ENCODE measurements at places on chromosomes 4 and X.

DNA sequence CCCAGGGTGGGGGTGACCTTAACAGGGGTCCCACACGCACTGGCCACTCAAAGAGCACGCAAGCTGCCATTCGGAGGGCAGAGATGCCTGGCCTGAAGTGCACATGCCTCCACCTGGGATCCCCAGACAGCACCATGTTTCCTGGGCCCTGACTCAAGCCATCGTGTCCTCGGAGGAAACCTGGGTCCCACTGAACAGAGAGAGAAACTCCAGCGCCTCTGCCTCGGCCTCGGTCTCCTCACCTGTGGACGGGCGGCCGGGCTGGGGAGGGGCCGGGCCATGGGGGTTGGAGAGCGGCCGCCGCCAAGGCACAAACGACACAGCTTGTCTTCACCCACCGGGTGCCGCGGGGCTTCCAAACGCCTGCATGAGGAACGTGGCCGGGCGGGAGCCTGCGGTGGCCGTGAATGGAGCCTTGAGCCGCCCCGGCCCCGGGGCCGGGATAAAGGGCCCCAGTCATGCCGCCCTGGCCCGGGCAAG, 30.0 kb upstream of the FGFR3 start:
- no peak for DNase-seq

- DNase-seq = no peak
These were observed 182.9 kb downstream of the C4orf33 start for GRCh38 chr4:129278868-129279267.

DNA sequence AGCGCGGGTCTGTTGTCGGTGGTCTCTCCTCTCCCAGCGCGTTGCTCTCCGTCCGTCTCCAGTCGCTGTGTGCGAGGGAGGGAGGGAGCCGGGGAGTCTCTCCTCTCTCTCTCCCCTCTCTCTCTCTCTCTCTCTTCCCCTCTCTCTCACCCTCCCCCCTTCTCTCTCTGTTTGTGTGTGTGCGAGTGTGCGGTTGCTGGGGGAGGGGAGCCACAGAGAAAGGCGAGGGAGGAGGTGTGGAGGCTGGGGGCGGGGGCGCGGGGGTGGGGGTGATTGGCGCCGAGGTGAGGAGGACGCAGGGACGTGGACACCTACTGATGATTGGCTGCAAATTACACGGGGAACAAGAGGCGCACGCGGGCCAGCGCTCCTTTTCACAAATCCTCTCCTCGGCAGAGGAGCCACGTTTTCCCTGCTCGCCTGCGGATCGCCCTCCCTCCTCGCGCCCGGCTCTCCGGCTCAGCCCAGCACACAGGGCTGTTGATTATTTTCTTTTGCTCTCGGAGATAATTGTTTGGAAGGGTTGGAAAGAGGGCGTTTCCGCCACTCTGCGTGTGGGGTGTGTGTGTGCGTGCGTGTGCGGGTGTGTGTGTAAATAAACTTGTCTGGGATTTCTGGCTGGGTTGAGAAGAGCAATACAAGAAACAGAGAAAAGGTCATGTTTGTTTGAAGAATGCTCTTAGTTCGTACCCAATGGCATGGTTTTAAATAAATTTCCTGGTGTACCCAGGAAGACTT, at the start of gene CXXC4:
TSS of gene CXXC4 (minus strand) at position 73 of the 738 bp plus-strand sequence. CDS start 3,092 bp downstream, outside the sequence.
- peak; percentile 80 for DNase-seq

DNA sequence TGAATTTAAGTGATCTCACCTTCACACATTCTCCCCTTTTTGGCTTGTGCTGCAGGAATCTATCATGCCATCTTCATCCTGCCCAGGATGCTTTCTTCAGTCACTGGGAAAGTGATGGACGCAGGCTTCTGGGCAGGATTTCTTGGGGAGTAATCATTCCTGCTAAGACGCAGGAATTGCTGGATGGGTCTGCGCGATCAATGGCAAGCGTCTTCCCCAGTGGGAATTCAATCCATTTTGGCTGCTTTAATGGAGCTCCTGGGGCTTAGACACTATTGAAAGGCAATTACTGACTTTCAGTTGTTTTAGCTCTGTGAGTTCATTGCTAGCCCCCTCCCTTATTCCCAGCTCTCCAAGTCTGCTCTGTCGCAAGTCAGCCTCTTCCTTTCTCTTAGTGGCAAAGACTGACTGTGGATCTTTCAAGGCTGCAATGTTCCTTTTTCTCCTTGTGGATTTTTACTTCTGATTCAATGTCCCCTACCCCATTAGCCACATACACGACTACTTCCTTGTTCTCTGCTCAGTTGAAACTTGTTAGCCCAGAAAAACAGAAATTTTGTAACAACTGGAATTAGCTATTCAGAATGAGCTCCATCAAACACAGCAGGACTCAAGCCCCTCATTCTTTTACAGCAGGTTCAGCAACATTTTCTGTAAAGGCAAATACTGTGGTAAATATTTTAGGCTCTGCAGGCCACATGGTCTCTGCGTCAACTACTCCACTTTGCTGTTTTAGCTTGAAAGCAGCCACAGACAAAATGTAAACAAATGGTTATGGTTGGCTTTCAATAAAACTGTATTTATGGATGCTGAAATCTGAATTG, 154.9 kb downstream of the ASB9 start:
- no peak for DNase-seq

DNA sequence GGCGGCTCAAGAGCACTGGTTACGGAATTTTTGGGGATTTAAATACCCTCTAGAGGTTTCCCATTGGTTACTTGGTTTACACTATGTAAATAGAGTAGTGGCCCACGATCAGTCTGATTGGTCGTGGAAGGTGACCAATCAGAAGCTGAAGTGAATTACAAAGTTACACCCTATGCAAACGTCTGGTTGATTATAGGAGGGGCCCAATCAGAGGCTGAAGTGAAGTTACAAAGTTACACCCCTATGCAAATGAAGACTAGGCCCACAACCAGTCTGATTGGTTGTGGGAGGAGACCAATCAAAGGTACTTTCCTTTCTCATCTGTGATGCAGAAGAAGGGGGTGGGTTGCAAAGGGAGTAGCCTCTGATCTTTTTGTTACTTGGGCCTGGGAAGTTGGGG, 45.1 kb upstream of the HSD17B10 start:
- DNase-seq = no peak

DNA sequence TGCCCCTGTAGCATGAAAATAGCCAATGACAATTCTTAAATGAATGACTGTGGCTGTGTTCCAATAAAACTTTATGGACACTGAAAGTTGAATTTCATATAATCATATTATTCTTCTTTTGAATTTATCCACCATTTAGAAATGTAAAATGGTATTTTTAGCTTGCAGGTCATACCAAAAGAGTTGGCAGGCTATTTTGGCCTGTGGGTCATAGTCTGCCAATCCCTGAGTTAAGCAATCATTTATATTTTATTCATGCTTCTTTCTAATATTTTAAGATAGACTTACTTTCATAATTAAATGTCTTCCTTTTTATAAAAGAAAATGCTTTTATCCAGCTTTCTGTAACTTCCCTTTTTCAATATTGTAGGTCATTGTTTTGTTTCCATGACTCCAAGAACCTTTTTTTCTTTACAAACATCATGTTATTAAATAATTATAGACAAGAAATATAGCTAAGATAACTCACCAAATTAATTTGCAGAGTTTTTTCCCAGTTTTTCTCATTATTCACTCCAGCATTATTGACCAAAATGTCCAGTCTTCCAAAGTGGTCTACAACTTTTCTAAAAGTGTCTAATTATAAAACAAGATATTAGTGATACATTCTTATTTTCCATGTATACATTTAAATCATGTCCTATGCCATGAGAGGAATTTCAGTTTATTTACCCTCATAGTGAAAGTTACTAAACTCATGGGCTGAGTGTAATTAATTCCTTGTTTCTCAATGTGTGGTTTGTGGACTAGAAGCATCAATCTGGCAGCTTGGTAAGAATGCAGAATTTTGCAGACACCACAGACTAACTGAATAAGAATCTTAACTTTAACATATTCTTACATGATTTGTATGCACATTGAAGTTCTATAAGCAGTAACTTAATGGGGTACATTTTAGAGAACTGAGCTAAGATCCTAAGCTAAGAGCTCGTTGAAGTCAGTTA, 4.5 kb downstream of the HPGD start:
- DNase-seq = no peak

- DNase-seq = no peak
These were observed 19.0 kb downstream of the MAGEC2 start for GRCh38 chrX:142186103-142186502.

DNA sequence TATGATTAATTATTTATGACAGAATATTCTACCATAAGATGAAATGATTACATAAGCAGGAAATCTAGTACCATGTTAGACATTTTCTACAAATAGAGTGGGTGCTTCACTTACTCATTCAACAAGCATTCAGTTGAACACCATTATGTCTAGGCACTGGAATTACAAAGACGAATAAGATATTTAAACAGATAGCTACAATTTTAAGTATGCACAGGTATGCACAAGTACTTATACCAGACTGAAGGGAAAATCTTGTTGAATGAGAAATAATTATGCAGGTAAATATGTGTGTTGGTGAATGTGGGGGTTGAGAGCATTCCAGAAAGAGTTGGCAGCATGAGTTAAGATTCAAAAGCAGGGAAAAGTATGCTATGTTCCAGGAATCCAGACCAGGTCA, 107.3 kb upstream of the CNKSR2 start:
- no peak for DNase-seq

GRCh38 chrX:124217304-124218251, 114.9 kb upstream of the TEX13D start:
- peak; percentile 67 for DNase-seq

Data from fibroblast of lung (primary cell).